ENCODE measurements at places on chromosomes 1 and 21. TPM values are rescaled to one million over a fixed set of nuclear protein-coding genes. Genes with fewer than 3 reads are reported as not detected.

The AMY2A gene
- total RNA-seq: 1.5 TPM

The WDR47 gene
- 47.4 TPM for total RNA-seq

DNA sequence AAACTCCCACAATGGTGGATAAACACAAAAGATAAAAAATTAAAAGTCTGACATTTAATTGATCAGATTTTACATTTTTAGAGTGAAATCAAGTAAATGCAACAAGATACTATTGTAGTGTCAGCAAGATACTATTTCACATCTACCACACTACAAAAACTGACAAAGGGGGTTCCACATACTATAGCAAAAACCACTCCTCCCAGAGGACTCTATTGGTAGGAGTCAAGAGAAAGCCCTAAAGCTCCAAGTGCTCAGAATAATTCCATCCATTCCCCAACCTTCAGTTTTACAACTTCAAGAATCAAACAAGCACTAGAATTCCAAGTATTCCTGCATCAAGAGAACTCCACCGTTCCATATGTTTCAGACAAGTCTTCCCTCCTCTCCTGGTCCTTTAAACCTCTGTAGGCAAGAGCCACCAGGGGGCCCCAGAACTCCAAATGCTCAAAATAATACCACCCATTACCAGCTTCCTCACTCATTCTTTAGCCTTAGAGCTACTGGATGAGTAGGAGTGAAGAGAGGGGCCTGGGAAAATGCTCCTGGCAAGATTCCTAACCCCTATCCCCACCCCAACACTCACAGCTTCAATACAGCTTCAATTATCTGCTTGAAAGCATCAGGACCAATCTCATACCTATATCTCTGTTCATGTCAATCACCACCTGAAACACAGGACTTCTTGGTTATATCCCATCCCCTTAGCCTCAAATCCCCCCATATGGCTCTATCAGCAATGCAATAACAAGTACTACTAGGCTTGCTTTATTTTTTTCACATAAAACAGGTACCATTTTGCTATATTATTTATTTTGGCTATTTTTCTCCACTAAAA lies 9.9 kb downstream of the TOR1AIP2 start:
- DNase-seq: peak; percentile 49
- no peak overlapping the region for H3K4me3 ChIP-seq
- no peaks in the 10 kb centered on the region for H3K4me1 ChIP-seq
- H3K36me3 ChIP-seq: no peaks in the 10 kb centered on the region
- no peak overlapping the region for H3K27ac ChIP-seq

- H3K4me3 ChIP-seq: no peak overlapping the region
- no peaks in the 10 kb centered on the region for H3K4me1 ChIP-seq
- no peaks in the 10 kb centered on the region for H3K27me3 ChIP-seq
Measured at GRCh38 chr1:204348722-204349121, 11.0 kb downstream of the PLEKHA6 start.

The MCOLN3 gene
- total RNA-seq: 6.5 TPM

DNA sequence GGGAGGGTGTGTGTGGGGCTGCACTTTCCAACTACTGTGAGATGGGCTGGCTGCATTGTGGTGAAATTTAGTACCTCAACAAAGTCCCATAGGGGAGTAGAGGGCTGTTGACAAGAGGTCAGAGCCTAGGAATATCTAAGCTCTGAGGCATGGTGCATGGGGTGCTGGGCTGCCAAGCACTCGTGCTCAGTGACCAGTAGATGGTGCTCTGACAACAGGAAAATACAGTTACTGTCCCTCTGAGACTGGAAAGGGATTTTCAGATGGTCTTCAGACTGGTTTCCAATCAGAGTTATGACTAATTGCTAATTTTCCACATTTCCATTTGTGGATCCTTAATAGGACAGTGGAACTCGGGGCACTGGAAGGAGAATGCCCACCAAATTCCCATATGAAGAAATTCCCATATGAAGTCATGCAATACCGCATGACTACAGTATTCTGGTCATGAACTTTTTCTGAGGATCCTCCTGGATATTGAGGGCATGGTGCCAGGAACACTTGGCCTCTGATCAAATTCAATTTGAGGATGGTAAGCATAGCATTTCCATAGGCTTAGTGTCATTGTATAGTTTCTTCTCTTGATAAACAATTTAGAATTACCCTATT lies 4.1 kb upstream of the CACNA1E start:
- no peaks in the 10 kb centered on the region for H3K4me1 ChIP-seq
- no peaks in the 10 kb centered on the region for H3K36me3 ChIP-seq
- peak; percentile 58 for DNase-seq
- peaks cover 35% of the 10 kb centered on the region for H3K27me3 ChIP-seq
- H3K27ac ChIP-seq: no peak overlapping the region

- H3K27ac ChIP-seq: no peak overlapping the region
- H3K4me1 ChIP-seq: no peaks in the 10 kb centered on the region
- H3K27me3 ChIP-seq: no peaks in the 10 kb centered on the region
- no peak for DNase-seq
- no peaks in the 10 kb centered on the region for H3K36me3 ChIP-seq
Measured at GRCh38 chr1:4010814-4011605, 110.9 kb upstream of the C1orf174 start.

The OR2L3 gene
- not detected for total RNA-seq

DNA sequence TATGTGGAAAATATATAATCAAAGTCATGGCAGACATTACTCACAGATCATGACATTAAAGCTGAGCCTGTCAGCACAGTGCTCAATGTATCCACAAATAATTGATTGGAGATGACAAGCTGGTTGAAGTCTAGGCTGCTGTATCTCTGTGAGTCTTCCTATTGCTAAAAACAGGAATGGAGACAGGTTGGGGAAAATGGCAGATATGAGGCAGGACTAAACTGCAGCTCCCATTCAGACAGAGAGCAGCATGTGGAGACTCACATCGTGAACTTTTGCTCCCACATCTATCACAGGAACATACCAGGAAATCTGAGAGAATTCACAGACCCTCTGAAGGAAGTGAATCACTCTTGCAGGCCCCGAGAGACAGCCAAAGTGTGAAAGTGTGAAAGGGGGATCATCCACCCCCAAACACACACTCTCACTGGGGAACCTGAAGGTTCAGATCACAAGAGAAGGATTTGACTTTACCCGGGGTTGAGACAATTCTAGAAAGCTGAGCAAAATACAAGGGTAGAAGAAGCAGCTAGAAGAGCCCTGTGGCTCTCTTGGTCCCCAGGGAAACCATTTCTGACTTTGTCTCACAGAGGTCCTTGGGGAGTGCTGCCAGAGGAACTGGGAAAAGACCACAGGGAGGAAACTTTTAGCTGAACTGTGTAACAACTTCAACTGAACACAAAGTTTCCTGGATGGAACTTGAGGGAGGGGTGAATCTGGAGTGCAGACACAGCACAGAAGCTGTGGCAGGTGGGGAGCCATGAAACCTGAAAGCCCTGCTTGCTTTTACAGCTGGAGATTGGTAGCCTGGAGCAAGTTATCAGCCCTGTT lies 173.4 kb downstream of the S1PR1 start:
- no peak overlapping the region for H3K4me3 ChIP-seq
- H3K27ac ChIP-seq: no peak overlapping the region
- DNase-seq: no peak
- H3K27me3 ChIP-seq: no peaks in the 10 kb centered on the region

GRCh38 chr1:94050675-94051074 lies 70.3 kb downstream of the ABCA4 start:
- no peaks in the 10 kb centered on the region for H3K36me3 ChIP-seq
- no peaks in the 10 kb centered on the region for H3K4me1 ChIP-seq
- H3K27ac ChIP-seq: peak overlapping the region; percentile 88
- no peak for DNase-seq
- no peaks in the 10 kb centered on the region for H3K27me3 ChIP-seq

DNA sequence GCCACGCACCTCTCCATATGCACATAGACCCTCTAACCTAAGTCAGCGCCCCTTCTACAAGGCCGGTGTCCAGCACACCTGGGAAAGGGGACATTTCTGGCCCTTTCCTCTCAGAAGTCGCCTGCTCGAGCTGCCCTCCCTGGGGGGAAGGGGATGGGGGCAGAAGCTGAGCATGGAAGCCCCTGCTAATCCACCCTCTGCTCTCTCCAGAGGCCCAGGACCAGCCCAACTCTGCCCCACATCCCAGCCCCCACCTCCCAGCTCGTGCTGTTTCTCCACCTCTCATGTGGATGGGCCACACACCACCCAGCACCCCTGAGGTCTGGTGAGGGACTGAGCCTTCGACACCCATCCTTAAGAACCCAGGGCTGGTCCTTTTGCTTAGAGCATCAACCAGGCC lies 14.8 kb downstream of the TNFRSF1B start:
- no peaks in the 10 kb centered on the region for H3K36me3 ChIP-seq
- peak overlapping the region; percentile 97 for H3K27ac ChIP-seq
- DNase-seq: no peak
- H3K27me3 ChIP-seq: no peaks in the 10 kb centered on the region
- H3K4me3 ChIP-seq: no peak overlapping the region

The KIF17 gene
- total RNA-seq: 0.59 TPM

DNA sequence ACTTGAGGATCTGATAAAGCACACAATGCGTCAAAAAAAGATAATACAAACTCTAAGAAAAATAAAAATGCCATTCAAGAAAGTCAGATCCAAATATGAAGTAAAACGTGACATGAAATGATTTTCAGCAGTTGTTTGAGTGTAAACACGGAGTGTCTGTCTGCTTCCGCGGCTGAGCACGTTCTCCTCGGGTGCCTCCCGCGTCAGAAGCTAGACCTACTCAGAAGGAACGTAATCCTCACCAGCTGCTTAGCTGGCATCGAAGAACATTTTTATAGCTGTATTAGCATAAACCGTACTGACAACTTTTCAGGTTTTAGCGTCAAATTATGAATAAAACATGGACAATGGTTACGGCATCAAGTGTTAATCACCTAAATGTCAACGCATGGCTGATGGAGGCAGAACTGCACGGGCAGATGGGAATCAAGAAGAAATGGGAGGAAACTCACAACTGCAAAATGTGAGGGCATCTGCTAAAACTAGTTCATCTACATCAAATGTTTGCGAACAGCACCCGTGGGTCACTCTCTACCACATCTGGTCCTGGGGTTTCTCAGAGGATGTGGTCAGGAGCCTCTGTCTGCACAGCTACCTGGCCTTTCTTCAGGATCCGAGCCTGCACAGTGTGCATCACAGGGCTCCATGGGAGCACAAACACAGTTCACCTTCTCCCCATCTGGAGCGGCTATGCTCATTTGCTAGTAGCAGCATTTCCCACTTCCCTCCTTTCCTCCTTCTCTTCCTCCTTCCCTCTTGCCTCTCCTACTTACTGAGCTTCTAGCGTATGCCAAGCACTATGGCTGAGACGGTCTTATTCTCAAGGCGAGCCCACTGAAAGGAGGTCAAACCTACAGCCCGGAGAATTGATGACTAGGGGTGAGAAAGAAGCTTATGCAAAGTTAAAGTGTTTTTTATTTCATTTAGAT lies 40.0 kb downstream of the RCAN1 start:
- DNase-seq: no peak
- no peaks in the 10 kb centered on the region for H3K27me3 ChIP-seq
- no peak overlapping the region for H3K4me3 ChIP-seq
- no peak overlapping the region for H3K27ac ChIP-seq

DNA sequence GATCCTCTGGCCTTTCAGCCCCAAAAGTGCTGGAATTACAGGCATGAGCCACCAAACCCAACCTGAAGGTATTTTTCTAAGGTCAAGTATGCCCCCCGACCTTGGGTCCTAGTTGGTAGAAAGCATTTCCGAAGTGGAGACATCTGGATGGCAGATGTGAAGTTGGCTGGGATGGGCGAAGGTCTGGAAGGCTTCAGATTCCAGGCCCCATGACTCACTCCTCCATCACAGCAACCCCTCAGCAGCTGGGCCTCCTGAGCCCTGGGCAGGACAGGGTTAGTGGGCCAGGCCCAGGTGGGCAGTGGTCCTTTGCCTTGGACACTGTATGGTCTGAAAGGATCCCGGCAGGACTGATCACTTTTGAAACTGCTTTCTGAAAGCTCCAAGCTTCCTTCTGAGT lies 23.3 kb downstream of the NAV1 start:
- no peaks in the 10 kb centered on the region for H3K27me3 ChIP-seq
- H3K27ac ChIP-seq: no peak overlapping the region
- H3K4me3 ChIP-seq: no peak overlapping the region
- no peak for DNase-seq

DNA sequence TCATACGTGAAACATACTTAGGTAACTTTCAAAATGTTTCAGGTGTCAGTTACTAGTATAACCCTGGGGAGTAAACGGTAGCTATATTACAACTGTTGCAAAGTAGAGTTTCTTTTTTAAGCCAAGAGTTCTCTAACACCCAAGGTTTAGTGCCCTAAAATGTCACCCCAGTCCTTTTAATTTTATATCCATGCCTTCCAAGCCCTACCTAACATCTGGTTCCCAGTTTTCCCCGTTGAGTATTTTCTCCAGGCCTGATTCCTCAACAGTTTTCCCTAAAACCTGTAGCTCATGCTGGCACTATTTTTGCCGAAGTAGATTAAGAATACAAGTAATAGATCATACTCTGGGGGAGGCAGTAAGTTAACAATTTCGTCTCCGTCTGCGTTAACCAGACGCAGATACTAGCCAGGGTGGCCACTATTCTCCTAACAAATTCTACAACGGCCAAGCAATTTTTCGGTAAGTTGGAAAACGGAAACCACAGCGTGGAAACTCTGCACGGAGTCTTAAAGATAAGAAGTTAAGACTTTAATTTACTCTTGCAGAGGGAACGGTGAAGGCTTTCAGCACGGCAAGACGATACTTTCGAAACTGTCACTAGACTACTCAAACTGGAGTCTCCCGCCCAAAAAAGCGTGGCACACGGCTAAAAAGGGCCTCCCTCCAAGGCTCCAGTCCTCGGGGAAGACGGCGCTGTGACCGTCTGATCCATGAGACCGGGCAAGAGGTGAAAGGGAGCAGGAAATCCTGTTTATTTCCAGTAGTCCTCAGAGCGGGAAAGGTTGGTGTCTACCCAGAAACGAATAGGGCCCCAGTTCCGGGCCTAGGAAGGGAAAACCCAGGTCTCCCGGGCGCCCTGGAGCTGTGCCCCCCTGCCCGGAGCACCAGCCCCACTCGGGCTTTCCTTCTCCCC lies 945 bp downstream of the SRSF4 start:
- H3K36me3 ChIP-seq: no peaks in the 10 kb centered on the region
- no peak for DNase-seq
- H3K27me3 ChIP-seq: no peaks in the 10 kb centered on the region
- H3K4me1 ChIP-seq: peaks cover 42% of the 10 kb centered on the region
- H3K4me3 ChIP-seq: peak overlapping the region; percentile 79
- peak overlapping the region; percentile 100 for H3K27ac ChIP-seq

The FCMR gene
- total RNA-seq: 3.1 TPM

DNA sequence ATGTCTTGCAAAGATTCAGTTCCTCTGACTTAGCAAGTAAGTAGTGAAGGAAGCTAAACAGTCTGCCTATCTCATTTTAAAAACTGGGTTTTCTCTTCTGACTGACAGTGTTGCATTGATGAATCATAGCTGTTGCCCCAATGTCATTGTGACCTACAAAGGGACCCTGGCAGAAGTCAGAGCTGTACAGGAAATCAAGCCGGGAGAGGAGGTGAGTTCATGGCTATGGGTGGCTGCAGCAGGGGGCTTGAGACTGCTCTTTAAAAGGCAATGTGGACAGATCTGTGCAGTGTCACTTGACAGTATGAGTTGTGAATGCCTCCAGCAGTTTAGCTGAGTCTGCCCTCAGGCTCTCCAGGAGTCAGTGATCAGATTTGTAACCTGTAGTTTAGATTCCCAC lies 46.6 kb downstream of the SMYD2 start:
- peaks cover 8% of the 10 kb centered on the region for H3K36me3 ChIP-seq
- no peak overlapping the region for H3K4me3 ChIP-seq
- no peaks in the 10 kb centered on the region for H3K27me3 ChIP-seq

The SV2A gene
- 0.66 TPM for total RNA-seq

The CFAP74 gene
- total RNA-seq: not detected
